ENCODE measurements at places on chromosomes 16 and 17.

- no peak for DNase-seq
Measured at GRCh38 chr17:774313-774584, 7.8 kb downstream of the GLOD4 start.

GRCh38 chr16:70804153-70804733, 3.3 kb upstream of the VAC14 start:
- peak; percentile 5 for DNase-seq

DNA sequence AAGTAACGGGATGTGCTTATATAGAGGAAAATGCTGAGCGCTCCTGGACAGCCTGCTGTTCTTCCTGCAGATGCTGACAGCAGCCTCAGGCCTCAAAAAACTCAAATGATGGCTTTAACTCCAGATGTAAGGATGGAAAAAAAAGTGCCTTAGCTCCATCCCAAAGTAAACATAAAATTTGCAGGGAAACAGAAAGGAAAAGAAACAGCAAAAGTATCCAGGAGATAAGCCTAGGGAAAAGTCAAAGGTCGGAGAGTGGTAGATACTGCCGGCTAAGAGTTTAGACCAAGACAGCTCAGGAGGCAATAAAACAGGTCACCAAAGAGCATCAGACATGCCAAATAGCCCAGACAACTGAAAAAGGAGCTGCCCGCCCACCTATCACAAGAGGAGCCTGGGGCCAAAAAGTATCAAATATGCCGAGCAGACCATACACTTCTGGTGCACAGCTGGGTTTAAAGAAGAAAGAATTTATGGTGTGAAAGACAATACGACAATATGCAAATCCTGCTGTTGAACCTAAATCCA, 6.9 kb downstream of the KRT31 start:
- no peak for DNase-seq

DNA sequence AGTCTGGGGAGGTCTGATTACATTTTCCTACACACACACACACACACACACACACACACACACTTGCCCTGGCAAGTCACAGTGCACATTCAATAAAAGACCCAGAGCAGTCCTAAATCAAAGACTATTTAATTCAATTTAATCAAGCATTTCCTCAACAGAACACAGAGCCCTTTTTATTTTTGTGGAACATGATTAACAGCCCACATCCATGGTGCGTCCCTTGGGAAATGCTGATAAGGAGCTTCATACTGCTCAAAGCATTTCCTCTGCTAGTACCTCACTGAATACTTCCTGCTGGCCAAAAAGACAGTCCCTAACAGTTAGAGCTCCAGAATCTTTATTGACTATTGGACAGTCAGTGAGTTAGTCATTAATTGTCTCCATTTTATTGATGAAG, 43.1 kb upstream of the MYH10 start:
- no peak for DNase-seq

DNA sequence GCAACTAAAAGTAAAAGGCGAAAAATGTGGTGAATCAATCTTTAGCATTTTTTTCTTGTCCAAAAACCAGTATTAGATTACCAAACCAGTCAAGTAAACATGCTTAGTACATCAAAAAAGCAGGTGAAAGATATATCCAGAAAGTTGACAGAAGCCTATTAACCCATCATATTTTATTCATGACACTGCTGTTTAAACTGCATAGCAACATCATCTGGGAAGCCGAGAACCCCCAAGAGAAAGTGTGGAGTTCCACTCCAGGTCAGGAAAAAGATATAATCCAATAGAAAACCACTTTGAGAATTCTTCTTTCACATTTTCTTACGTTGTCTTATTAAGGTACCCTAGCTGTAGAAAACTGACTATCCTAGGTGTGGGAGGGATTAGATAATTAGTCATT, 466.8 kb upstream of the CDH8 start:
- DNase-seq = no peak

GRCh38 chr17:74130276-74130675, 73.2 kb upstream of the RPL38 start:
- no peak for DNase-seq

GRCh38 chr16:61831351-61831917, 204.8 kb downstream of the CDH8 start:
- no peak for DNase-seq

GRCh38 chr17:279776-280175, 72.8 kb downstream of the RPH3AL start:
- DNase-seq = peak; percentile 3

DNA sequence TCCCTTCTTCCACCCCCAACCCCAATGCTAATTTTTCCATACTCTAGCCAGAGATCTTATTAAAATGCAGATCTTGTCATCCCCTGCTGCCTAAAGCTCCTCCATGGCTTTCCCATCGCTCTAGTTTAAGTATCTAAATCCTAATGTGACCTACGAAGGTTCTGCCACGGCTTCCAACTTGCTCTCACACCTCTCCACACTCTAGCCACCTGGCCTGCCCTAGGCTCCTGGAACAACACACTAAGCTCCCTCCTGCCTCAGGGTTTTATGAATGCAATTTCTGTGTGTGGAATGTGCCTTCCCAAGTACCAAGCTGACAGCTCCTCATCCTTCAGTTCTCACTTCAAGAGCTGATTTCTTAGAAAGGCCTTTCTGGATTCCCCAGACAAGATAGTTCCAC, 16.6 kb downstream of the NXPH3 start:
- DNase-seq = no peak

- DNase-seq = peak; percentile 51
Measured at GRCh38 chr16:56860226-56861020, 4.6 kb upstream of the SLC12A3 start.

- DNase-seq = no peak
Measured at GRCh38 chr16:87404764-87405625, 12.9 kb downstream of the MAP1LC3B start.

- no peak for DNase-seq
Measured at GRCh38 chr16:83951544-83951943, 1.5 kb upstream of the OSGIN1 start.

DNA sequence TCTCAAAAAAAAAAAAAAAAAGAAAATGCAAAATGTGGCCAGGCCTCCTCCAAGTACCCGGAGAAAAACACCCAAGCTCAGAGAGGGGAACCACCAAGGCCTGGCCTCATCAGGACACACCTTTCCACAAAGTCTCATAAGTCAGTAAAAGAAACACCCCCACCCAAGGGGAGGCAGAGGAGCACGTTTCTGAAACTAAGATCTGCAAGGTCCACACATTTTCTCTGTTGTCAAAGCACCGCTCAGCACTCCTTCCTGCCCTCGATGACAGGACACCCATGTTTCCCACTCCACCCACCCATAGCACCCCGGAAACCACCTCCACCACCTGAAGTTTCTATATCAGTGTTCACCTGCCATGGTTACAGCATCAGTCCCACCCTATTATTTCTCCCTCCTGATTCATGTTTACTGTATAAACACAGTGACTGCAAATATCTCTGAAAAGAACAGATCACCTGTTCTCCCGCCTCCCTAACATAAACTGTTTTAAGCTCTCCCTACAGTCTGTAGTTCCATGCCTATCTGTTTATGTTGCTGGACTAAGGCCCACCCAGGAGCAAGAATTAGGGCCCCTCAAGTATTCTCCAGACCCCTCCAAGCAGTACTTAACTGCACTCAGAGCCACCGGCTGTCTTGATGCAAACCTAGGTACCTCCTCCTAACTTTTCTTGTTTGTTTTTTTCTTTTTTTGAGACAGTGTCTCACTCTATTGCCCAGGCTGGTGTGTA, 2.0 kb downstream of the CORO7 start:
- peak; percentile 94 for DNase-seq

DNA sequence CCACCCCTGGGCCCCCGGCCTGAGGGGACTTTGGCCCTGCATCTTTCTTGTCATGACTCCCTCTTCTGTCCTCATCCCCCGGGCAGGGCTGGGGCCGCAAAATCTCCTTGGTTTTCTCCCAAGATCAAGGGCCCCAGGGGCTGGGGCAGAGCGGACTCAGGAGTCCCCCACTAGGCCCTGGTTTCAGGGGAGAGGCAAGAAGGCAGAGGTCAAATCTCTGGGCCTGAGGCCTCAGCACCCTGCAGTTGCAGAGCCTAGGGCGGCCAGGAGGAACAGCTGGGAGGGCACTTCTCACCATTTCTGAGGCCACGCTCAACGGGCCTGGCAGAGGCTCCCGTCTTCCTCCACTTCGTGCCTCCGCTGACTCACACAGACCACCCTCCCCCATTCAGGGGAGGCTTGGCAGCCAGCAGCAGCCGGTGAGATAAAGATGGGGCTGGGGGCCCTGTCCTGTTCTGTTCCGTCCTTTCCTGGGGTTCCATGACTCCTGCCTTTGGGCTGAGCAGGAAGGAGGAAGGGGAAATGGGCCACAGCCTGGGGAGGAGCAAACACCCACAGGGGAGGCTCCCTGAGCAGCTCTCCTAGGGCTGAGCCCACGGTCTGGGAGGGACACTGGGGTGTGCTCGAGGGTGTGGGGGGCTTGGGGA, 12.4 kb downstream of the ZSCAN10 start:
- DNase-seq = no peak

DNA sequence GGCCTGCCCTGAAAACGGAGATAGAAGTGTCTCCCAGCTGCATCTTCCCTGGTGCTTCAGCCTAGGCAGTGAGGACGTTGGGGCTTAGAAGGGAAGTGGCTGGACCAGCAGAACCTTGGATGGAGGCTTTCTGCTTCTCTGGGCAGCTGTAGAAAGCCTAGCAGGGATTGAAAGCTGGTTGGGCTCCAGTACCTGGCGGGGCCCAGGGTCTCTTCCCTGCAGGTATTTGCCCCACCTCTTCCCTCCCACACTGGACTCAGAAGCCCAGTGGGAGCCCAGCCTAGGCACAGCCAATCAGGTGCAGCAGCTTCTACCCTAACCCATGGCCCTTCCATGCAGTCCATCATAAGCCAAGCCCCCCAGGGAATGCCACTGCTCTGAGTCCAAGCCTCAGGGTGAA, 190.3 kb upstream of the IRX6 start:
- no peak for DNase-seq

- DNase-seq = no peak
Measured at GRCh38 chr17:65446043-65446442, 115.4 kb downstream of the AXIN2 start.

DNA sequence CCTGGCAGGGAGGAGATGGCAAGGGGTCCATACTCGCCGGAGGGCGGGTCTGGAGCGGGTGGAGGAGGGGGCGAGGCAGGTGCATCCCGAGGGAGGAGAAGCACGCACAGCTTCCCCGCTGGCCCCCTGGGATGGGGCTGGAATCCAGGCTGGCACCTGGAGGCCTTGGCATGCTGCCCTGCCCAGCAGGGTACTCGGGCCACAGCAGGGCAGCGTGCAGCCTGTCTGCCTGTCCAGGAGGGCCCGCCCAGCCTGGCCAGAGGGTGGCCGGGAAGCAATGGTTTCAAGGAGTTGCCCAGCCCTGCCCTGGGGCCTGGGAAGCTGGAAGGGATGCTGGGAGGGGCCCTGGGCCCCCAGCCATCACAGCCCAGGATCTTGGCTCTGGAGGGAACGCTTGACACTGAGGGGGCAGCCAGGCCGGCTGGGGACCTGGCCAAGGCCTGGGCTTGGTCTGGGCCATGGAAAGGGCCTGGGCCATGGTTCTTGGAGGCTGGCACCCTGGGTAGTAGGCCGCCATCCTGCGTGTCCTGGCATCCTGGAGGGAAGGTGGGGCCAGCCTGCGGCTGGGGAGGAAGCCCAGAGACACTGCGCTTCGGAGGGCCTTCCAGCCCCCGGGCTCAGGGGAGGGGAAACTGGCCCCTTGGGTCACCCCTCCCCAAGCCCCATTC, 1.1 kb downstream of the GLIS2 start:
- DNase-seq = no peak

DNA sequence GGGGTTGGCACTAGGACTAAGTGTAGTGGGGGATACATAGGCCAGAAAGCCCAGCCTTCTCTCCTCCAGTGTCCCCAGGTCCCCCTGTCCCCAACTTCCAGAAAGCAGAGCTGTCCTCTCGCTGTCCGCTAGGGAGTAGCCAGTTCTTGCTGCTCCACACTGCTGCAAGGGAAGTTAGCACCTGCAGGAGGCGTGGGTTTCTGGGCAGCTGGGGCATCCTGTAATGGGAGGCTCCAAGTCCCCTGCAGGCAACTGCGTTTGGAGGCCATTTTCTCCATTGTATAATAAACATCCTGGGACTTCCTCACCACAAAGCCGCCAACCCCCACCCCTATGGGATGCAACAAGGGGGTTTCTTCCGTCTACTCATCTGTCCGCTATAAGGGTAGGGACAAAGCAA, 1.7 kb downstream of the RPRML start:
- DNase-seq = no peak

- no peak for DNase-seq
Measured at GRCh38 chr16:1519831-1520230, 13.6 kb upstream of the TMEM204 start.

DNA sequence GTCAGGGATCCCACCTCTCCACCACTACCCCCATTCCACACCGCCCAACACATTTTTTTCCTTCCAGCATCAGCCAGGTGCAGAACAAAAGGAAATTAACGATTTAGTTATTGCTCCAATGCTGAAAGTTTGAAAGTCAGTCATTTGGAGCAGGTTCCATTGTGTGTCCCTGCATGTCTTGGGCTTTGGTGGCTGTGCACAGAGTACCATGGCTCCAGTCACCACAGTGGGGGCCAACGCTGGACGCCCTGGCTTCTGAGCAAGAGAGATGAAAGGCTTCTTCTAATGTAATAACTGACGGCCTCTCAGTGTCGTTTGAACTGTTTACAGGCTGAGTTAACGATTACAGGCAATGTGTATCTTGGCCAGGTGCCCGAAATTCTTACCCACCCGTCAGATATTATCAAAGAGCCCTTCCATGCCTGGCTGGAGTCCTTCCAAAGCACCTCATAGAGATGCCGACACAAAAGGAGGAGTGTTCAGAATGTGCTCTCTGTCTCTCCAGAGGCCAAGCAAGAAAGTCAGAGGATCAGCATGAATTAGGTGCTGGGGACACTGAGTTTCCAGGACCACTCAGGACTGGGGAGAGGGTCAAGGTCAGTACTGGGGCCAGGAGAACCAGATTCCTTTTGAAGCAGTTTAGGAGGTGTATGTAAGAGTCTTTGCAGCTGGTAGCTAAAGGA, 25.9 kb downstream of the RNF43 start:
- no peak for DNase-seq

DNA sequence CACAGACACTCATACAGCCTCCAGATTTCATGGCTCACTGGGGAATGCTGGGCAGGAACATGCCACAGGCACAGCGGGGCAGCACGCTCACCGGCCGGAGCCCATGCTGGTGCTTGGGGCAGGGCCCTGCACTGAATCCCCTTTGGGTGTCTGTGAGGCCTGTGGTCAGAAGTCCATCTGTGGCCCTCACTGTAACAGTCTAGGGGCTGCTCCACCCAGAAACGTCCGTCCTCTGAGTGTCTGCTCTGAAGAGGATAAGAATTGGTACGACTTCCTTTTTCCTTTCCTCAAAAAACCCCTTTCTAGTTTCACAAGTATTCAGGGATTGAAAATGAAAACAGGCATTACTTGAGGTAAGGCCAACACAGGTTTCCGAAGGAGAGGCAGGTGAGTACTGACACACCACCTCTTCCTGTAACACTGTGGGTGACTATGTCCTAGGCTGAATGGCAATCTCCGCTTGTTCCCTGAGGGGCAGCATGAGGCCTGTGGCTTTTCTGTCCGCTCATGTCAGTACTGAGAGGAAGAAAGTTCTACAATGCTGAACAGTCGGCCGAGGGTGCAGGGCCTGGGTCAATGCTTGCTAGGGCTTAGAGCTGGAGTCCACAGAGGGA, 42.5 kb downstream of the TMEM11 start:
- no peak for DNase-seq
